ENCODE measurements at places on chromosomes 1 and 21.

DNA sequence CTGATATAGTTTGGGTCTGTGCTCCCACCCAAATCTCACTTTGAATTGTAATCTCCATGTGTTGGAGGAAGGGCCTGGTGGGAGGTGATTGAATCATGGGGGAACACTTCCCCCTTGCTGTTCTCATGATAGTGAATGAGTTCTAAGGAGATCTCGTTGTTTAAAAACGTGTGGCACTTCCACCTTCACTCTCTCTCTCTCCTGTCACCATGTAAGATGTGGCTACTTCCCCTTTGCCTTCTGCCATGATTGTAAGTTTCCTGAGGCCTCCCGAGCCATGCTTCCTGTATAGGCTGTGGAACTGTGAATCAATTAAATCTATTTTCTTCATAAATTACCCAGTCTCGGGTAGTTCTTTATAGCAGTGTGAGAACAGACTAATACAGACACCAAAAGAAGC is 40.4 kb downstream of the FRRS1 start:
- DNase-seq = no peak

GRCh38 chr1:225474439-225474985 is 46.7 kb upstream of the LBR start:
- DNase-seq = no peak

DNA sequence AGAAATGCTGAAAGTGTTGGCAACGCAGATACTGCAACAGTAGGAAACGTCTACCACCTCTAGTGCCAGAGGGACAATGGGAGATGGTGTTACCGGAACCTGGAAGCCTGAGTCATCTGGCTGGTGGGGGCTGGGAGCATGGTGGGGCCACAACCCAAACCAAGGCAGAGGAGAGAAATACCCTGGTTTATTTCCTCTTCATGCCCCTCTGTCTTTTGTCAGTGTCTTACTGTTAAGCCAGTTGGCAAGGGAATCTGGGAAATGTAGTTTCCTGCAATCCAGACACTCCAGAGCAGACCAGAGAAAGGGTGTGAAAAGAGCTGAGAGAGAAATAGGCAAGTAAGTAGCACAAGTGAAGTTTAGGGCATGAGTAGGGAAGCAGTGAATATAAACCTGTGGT is 14.8 kb downstream of the DNTTIP2 start:
- DNase-seq = no peak

DNA sequence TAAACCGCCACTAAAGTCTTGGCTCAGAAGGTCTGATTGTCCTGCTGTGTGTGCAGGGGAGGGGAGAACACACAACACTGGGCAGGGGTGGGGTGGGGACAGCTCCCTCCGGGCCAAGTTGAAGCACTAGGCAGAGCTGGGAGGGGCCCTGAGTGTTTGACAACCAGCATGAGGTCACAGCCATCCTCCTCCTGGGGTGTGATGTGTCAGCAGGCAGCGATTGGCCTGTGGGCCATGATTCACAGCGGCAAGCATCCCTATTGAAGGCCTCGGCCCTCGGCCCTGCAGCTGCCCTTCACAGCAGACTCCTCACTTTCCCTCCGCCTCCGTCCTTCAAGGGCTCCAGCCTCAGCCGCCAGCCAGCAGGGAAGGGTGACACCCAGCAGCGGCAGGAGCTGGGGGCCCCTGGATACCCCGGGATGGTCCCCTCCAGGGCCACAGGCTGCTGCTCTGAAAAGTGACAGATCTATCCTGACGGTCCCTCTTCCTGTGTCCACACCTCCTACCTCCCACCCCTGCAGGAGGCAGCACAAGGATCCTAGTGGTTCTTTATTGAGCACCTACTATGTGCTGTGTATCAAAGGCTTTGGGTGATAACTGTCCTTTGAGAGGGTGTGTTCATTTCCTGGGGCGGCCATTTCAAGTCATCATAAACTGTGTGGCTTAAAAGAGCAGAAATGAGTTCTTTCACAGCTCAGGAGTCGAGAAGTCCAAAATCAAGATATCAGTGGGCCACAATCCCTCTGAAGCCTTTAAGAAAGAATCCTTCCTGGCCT is 66.0 kb upstream of the SLC25A33 start:
- no peak for DNase-seq

GRCh38 chr1:116853680-116854402 is 55.9 kb upstream of the PTGFRN start:
- DNase-seq = no peak

DNA sequence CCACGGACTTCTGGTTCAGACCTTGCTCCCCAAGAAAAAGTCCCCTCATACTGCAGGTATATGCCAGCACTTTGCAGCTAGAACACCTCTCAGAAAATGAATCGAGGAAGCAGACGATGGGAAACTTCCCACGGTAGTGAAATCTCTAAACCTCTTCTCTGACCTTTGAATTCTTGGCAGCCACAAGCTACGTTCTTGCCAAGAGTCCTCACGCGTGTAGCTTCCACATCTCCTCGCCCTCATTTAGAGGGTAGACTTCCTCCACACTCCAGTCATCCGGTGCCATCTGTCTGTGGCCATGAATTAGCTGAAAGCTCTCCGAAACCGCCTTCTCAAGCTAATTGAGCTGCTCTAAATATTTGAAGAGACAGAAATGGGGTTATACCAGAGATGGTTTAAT is 127.8 kb downstream of the RGS7 start:
- no peak for DNase-seq

DNA sequence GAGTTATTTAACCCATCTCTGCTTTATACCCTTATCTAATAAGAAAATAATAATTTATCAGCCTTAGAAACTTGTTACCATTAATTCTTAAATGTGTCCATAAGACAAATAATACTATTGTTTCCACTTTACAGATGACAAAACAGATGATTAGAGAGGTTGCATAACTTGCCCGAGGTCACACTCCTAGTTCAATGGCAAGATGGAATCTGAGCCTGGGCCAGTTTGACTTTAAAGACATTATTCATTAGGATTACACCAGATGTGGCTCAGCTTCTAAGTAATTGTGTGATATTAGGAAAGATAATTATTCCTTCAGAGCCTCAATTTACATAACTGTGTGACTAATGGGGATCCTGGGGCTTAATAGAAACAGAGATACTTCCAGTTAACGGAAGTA is 42.3 kb upstream of the KCNK2 start:
- DNase-seq = no peak
